ENCODE measurements at places on chromosomes 6 and 20. TPM values are rescaled to one million over a fixed set of nuclear protein-coding genes. Genes with fewer than 3 reads are reported as not detected.

- DNase-seq: no peak
Observed at GRCh38 chr6:139942331-139942730, 567.9 kb upstream of the CITED2 start.

DNA sequence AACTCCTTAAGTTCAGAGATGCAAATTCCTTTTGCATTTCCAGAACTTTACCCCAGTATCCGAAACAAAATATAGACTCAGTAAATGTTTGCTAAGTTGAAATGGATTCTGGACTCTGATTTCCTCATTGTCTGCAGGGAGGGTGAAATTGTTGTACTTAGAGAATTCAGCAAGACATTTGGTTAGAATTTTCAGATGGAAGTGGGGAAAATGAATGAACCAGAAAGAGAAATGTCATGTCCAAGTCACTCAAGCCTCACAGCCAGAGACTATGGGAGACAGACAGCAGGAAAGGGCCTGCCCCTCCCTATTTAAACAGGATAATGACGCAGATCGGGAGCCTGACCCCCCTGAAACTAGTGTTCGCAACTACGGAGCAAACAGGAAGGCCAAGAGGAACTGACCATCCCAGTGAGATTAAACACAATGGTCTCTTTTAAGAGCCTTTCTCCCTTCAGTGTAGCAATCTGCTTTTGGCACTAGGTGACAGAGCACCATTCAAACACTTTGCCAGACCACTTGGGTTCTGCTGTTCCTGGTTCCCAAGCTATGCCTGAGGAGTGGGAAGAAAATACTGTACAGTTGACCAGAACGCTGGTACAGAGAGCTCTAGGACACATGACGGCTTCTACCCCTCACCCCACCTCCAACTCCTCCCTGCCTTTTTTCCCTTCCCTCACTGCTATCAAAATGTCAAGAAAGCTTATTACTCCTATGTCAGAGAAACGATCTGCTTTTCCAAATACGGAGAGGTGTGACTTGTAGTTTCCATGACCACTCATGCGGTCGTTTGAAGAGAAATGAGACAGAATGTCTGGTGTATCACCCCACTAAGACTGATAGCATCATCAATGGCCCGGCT lies 13.7 kb downstream of the NEDD9 start:
- DNase-seq: no peak

GRCh38 chr20:60812561-60812960 lies 439.5 kb upstream of the CDH4 start:
- no peak for DNase-seq

DNA sequence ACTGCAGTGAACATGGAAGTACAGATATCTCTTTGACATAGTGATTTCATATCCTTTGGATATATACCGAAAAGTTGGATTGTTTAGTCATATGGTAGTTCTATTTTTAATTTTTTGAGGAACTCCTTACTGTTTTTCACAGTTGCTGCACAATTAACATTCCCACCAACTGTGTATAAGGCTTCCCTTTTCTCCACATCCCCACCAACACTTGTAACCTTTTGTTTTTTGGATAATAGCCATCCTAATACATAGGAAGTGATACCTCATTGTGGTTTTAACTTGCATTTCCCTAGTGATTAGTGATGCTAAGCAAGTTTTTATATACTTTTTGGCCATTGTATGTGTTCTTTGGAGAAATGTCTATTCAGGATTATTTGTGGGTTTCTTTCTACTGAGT lies 45.1 kb upstream of the TENT5A start:
- no peak for DNase-seq

The ZNF165 gene
- 0.89 TPM for total RNA-seq

The CRISP3 gene
- total RNA-seq: not detected
